Activated CD8-positive, alpha-beta memory T cell treated with anti-CD3 and anti-CD28 coated beads for 1 hour (primary cell): ENCODE measurements at places on chromosomes 2 and 18.

GRCh38 chr2:14642499-14642898 lies 10.0 kb downstream of the LRATD1 start:
- DNase-seq: no peak

GRCh38 chr2:75540994-75541393 lies 19.7 kb downstream of the EVA1A start:
- DNase-seq: no peak

DNA sequence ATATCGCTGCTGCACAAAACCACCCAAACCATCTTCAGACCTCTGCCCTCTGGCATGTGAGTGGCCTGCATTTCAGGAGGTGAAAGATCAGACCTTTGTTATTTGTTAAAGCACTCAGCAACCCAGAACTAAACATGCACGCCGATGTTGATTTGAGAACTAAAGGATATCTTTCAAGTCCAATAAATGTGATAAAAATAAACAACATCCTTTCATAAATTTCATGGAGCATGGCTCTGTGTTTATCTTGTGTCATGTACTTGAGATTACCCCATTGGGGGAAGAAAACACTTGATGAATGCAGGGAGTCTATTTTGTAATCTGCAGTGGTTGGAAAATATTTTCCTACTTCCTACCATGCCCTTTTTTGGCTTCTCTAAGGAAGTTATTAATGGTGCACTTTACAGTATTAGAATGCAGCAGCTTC lies 70.8 kb upstream of the GATA6 start:
- DNase-seq: no peak

- DNase-seq: no peak
Measured at GRCh38 chr2:26567534-26567933, 73.6 kb downstream of the CIB4 start.

DNA sequence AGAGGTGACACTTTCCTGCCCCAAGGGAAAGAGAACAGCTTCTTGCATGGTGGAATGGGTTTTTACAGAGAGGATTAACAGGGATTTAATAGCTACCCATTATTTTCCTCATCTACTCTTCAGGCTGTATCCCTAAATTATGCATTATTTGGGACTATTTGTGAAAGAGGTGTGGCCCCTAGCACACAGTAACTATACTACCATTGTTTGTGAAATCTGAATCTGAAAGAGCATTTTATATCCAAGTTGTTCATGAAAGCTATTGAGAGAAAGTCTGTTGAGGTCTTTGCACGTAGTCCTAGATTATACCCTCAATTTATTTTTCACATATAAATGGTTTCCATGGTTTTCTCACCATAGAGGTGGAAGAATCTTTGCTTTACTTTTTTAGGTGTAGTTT lies 78.1 kb downstream of the SPTBN1 start:
- DNase-seq: no peak

- no peak for DNase-seq
Measured at GRCh38 chr18:10052871-10053270, 139.1 kb downstream of the VAPA start.

GRCh38 chr2:158998551-158999248 lies 30.3 kb downstream of the TANC1 start:
- DNase-seq: no peak

- DNase-seq: no peak
Measured at GRCh38 chr2:33240178-33240577, 236.3 kb upstream of the RASGRP3 start.

DNA sequence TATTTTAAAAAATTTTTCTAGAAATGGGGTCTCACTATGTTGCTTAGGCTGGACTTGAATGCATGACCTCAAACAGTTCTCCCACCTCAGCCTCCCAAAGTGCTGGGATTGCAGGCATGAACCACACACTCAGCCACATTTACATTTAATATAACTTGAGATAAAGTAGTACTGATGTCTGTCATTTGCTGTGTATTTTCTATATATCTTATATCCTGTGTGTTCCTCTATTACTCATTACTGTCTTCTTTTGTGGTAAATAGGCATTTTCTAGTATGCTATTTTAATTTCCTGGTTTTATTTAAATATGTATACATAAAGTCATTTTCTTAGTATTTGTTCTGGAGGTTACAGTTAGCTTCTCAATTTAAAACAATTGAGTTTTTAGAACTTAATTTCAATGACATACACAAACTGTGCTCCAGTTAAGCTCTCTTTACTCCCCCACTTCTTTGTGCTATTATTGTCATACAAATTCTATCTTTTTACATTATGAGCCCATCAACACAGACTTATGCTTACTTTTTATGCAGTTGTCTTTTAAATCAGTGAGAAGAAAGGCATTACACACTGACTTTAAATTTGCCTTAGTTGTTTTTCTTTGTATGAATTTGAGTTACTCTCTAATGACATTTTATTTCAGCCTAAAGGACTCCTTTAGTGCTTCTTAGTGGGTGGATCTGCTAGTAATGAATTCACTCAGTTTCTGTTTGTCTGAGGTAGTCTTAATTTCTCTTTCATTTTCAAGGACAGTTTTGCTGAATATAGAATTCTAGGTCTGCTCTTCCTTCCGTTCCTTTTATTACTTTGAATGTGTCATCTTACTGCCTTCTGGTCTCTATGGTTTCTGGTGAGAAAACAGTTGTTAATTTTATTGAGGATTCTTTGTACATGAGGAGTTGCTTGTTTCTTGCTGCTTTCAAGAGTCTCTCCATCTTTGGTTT lies 6.2 kb upstream of the INPP4A start:
- no peak for DNase-seq

- DNase-seq: no peak
Measured at GRCh38 chr18:65235966-65236624, 514.7 kb upstream of the CDH7 start.

- no peak for DNase-seq
Measured at GRCh38 chr2:144133936-144134665, 385.8 kb downstream of the ZEB2 start.

- DNase-seq: no peak
Measured at GRCh38 chr2:197195518-197195917, 115.1 kb downstream of the ANKRD44 start.

DNA sequence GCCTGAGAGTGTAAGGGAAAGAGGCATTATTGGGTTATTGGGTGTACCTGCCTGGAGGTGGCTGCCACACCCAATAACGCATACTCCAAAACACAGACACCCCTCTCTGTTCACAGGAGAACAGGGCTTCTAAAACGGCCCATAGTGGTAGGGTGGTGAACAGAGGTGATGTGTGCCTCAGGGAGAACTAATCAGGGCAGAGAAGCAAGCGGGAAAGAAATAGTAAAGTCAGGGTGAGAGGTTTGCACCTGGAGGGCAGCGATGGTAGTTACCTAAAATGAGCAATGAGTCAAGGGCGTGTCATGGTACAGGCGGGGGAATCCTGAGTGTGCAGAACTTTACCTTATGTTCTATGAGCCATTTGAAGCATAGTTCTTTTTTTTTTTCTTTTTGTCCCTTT lies 21.6 kb upstream of the VPS4B start:
- DNase-seq: no peak

DNA sequence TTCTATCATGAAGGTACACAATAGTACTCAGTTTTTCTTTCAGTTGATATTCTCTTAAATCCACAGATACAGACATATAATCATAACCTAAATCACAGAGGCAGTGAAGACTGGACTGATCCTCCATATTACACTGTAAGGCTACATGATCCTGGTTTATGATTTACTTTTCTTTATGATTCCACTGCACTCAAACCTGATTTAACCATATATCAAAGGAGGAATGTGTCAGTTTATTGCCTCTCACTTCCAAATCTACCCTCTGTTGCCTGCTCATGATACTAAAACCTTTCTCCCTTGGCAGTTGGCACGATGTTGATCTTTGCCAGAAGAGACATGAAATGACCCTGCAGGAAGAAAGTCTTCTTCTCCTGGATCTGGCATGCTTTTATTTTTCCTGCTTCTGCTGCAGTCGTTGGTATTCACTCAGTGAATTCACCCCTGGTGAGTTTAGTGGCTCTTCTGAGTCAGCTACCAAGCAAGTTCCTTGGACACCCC lies 426.4 kb downstream of the MBD2 start:
- no peak for DNase-seq

- no peak for DNase-seq
Measured at GRCh38 chr2:20103530-20103929, 52.1 kb upstream of the LAPTM4A start.

- DNase-seq: no peak
Measured at GRCh38 chr2:73759285-73759764, 20.6 kb downstream of the DUSP11 start.

DNA sequence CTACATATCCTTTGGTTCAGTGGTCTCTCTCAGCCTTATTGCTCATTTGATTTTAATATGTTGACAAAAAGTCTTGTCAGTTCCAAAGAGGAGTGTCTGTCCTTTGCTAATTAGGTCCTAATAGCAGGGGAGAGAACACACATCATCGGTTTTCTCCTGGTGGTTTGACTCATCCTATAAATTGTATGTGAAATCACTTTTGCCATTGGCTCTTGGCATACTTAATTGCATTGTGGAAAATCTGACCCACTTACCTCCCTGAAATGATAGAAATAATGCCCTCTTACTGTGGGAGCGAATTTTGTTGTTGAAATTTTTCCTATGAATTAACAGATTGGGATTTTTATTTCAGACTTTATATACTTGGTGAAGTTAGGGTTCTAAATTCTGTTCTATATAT lies 58.3 kb downstream of the MTCL1 start:
- DNase-seq: no peak

DNA sequence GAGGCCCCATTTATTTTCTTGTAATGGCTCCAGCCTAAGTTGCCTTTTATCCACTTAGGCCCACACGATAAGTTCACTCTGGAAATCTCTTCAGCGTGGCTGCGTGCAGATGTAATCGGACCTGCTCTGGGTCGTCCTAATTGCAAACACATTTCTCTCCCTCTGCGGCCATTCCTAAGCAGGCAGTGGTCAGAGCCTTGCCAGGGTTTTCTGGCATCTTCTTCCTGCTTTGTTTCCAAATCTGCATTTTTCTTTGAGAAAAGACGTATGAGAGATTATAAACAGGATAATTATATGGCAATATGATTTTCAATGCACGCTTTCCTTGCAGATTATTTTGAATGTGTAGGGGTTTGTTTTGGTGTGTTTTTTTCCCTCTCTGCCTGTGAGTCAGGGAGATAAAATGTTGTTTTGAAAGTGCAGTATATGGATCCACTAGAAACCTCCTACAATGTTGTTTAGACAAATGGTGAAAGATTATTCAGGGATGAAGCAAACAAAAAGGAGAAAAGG lies 239.4 kb upstream of the TANK start:
- no peak for DNase-seq

- no peak for DNase-seq
Measured at GRCh38 chr2:73043929-73044832, 27.3 kb downstream of the SFXN5 start.

GRCh38 chr2:86218124-86218523 lies 18.9 kb downstream of the MRPL35 start:
- no peak for DNase-seq

DNA sequence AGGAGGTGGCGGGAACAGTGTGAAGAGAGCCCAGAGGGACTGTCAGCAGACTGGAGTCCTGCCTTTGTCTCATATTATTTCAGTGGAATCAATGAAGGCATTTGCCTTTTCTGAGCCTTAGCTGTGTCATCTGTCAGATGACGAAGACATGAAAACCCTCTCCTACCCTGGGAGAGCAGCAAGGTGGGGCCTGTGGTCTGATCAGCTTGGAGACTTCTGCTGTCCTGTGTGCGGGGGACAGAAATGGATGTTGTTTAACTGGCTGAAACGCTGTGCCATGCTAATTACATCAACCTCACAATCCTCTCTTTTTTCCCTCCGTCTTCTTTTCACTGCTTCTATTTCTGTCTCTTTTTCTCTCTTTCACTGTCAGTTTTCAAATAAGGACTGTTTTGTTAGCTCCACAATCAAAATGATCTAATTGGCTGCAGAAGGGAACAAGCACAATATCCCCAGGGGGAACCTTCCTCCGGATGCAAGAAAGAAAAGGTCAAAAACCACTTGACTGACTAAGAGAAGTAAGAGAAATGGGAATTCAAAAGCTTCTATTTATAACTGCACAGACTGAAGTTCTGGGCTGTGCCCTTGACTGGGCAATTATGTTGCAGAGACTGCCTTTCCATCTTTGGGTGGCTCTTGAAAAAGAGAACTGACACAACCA lies 340.1 kb downstream of the CLIP4 start:
- DNase-seq: no peak

- no peak for DNase-seq
Measured at GRCh38 chr2:29064746-29065067, 9.6 kb downstream of the PCARE start.

GRCh38 chr18:22872900-22873537 lies 60.1 kb upstream of the RBBP8 start:
- no peak for DNase-seq

GRCh38 chr2:201344663-201345366 lies 12.3 kb downstream of the FLACC1 start:
- no peak for DNase-seq

- DNase-seq: no peak
Measured at GRCh38 chr2:7014174-7014640, 97.0 kb downstream of the RNF144A start.

- no peak for DNase-seq
Measured at GRCh38 chr2:198712485-198712884, 745.3 kb downstream of the SATB2 start.

- DNase-seq: no peak
Measured at GRCh38 chr18:26875040-26875654, 9.6 kb upstream of the AQP4 start.

GRCh38 chr2:8685697-8686358 lies 4.0 kb downstream of the ID2 start:
- DNase-seq: peak; percentile 43
